LoVo (cell line): ENCODE measurements at places on chromosomes 7 and 10.

DNA sequence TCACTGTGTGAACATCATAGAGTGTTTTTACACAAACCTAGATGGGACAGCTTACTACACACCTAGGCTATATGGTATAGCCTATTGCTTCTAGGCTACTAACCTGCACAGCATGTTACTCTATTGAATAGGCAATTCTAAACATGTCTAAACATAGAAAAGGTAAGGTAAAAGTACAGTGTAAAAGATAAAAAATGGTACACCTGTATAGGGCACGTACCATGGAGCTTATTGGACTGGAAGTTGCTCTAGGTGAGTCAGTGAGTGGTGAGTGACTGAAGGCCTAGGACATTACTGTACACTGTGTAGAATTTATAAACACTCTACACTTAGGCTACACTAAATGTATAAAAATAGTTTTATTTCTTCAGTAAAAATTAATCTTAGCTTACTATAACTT lies 182.0 kb upstream of the THSD7A start:
- no peak for DNase-seq

GRCh38 chr7:31487071-31487470 lies 26.8 kb upstream of the ITPRID1 start:
- DNase-seq, result no peak

DNA sequence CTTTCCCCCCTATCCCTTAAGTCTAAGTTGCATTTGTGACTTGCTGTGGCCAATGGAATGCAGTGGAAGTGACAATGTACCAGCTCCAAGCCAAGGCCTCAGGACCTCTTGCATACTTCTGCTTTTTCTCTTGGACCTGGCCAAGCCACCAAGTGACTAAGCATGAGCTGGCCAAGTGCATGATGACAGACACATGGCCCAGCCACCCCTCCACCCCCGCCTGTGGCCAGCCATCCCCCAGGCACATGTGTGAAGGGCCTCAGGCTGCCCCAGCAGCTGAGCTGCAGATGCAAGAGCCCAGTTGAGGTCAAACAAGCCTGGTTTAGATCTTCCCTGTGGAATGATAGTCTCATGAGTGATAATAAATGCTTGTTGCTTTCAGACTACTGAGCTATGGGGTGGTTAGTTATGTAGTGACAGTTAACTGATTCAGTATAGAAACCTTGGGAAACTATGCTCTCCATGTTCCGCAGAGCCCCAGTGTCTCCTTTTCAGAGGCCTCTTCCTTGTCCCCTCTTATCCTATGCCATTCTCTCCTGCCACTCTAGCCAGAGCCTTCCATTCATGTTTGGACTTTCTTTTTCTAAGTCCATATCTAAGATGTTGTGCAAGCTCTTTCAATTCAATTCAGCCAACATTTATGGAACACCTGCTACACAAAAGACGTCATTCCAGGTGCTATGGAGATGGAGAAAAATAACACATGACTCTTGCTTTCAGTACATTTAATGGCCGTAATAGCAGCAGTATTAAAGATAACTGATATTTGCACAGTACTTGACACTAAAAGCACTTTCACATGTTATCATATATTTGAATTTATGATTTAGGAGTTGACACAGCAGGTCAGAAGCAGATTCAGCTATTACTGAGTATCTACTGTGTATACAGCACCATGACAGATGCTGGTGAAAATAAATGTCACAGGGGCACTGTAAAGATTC lies 55.5 kb upstream of the LOXL4 start:
- peak; percentile 68 for DNase-seq

GRCh38 chr7:26199301-26200037 lies 1.1 kb downstream of the HNRNPA2B1 start:
- DNase-seq, result no peak

- no peak for DNase-seq
Measured at GRCh38 chr10:82558014-82558607, 683.1 kb downstream of the NRG3 start.

DNA sequence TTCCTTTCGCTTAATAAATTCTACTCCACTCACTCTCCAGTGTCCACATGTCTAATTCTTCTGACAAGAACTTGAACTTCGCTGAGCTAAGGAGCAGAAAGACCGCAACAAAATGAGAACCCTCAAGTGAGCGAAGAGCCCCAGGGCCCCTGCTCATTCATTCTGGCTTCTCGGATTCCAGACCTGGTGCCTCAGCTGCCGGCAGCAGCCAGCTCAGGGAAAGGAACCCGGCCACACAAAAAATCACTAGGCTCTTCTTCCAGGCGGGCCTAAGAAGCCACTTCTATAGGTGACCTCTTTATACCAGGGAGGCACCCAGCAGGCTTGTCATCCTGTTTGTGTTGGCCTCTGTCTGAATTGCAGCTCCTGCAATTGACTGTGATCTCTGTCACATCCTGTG lies 33.3 kb downstream of the OTUD1 start:
- no peak for DNase-seq

- DNase-seq, result no peak
Measured at GRCh38 chr10:36716291-36716690, 409.1 kb upstream of the ANKRD30A start.

DNA sequence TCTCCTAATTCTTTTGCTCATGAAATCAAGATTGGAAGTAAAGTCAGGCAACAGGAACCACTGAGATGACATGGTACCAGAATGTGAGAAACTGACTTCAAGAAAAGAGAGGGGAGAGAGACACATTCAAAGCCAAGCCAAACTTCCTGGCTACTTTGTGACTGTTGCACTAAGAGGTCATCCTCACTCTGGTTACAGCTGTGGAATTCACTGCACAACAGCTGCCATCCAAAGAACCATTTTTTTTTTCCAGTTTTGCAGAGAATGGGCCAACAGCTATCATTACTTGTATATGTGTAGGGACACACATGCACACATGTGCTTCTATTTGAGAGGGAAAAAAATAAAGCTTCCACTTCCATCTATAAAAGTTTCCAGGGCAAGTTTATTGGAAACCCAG lies 203.5 kb downstream of the GLI3 start:
- no peak for DNase-seq

DNA sequence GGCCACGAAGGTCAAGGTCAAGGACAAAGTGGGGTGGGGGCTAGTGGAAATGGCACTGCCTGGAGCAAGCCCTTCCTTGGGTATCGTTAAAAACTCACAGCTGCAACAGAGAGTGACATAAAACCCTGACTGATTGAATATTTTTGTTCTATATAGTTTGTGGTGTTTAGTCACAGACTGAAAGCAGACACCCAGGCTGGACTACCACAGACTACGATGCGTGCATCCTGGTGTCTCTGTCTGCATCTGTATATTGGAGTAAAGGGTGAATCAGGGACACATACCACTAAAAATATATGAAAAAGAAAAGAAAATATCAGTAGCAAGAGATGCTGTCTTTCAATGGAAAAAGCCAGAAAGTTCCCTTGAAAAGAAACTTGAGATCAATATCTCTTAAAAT lies 101.4 kb downstream of the KLF6 start:
- DNase-seq, result no peak

DNA sequence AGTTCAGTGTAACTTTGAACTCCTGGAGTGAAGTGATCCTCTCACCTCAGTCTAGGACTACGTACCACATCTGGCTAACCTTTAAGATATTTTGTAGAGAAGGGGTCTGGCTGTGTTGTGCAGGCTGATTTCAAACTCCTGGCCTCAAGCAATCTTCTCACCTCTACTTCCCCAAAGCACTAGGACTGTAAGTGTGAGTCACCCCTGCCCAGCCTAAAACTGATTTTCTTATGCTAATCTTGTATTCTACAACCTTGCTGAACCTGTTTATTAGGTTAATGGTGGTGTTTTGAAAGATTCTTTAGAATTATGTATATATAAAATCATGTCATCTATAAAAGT lies 58.0 kb downstream of the LCOR start:
- DNase-seq, result peak; percentile 30

- DNase-seq, result no peak
Measured at GRCh38 chr7:2542916-2543871, 12.1 kb downstream of the BRAT1 start.

- no peak for DNase-seq
Measured at GRCh38 chr10:106960812-106961211, 203.7 kb downstream of the SORCS1 start.

- no peak for DNase-seq
Measured at GRCh38 chr7:35508623-35509400, 186.1 kb downstream of the HERPUD2 start.

DNA sequence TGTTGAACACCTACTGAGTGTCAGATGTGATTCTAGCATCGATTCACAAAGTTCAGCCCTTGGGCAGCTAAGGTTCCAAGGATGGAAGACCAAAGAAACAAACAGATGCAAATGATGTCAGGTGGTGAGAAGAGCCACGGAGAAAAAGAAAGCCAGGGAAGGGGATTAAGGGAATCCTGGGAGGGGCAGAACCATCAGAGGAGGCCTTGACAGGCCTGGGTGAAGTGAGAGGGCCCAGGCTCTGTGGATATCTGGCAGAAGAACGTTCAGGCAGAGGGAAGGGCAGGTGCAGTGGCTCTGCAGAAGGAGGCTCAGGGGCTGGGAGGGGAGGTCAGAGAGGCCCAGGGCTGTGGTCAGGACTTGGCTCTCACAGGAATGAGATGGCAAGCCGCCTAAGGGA lies 90.4 kb downstream of the C10orf105 start:
- DNase-seq, result no peak

GRCh38 chr7:69967689-69968450 lies 369.6 kb downstream of the AUTS2 start:
- DNase-seq, result no peak

DNA sequence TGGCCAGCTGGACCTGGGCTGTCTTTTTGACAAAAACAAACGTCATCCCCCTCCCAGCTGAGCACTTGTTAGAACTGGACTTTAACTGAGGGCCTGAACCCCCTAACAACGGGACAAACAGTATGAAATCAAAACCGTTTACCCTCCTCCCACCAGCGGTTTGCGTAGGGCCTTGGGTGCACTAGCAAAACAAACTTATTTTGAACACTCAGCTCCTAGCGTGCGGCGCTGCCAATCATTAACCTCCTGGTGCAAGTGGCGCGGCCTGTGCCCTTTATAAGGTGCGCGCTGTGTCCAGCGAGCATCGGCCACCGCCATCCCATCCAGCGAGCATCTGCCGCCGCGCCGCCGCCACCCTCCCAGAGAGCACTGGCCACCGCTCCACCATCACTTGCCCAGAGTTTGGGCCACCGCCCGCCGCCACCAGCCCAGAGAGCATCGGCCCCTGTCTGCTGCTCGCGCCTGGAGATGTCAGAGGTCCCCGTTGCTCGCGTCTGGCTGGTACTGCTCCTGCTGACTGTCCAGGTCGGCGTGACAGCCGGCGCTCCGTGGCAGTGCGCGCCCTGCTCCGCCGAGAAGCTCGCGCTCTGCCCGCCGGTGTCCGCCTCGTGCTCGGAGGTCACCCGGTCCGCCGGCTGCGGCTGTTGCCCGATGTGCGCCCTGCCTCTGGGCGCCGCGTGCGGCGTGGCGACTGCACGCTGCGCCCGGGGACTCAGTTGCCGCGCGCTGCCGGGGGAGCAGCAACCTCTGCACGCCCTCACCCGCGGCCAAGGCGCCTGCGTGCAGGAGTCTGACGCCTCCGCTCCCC lies at the start of gene IGFBP1:
IGFBP1 (plus strand) TSS at position 304 of the 808 bp plus-strand sequence; CDS start at position 469, 165 bp downstream.
- DNase-seq, result no peak

DNA sequence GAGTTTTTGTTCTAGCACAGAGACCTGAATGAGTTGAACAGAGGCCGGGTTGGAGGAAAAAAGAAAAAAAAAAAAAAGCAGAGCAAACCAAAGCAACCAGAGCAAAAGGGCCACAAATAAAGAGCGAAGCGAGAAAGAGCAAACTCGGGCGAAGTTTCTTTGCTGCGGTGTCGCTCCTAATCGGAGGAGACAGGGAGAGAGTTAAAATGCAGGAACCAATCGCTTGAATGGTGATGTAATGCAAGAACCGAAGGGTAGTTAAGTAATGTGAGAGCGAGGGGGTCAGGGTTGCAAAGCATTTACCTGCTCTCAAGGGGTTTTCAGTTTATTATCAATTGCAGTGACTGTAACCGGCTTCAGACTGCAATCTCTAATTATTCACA lies 271.7 kb downstream of the TRIL start:
- DNase-seq, result no peak

DNA sequence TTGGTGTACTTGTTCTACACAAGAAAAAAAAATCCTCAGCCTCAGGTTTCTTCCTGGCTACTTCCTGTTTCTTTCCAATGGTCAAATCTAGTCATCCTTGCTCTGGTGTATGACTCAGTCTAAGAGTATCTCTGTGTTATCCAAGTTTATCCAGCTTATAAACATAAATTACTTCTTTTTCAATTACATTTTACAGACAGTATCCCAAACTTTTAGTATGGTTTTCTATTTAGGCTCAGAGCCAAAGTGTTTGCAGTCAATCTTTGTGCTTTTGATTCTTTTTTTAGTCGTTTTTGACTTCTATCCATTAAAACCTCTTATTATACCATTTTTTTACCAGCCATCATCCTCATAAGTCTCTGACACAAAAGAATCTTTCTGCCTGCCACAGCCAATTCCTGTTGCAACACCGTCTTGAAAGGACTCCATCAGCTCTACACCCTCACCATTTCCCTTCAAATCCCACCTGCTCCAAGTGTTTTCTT lies 294.6 kb downstream of the PTEN start:
- DNase-seq, result peak; percentile 64

GRCh38 chr10:63286754-63287264 lies 153.7 kb downstream of the NRBF2 start:
- DNase-seq, result no peak

DNA sequence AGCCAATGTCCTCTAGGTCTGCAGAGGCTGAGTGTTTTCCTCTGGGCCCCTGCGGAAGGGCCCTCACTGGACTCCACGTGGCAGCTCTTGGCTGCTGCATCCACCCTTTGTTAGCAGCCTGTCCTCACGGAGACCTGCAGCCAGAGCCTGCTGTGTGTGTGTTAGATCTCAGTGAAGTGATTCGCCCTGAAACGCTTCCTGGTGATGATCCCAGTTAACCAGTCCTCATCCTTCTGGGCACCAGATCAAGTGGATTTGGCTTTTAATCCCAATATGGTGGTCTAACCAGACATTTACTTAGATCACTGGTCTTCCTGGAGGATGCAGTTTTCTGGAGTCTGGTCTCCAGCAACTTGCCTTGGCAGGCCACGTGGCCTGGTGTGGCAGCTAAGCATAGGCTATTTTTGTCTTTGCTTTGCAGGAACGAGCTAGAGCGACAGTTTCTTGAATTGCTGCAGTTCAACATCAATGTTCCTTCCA lies 39.5 kb upstream of the GJD4 start:
- no peak for DNase-seq

DNA sequence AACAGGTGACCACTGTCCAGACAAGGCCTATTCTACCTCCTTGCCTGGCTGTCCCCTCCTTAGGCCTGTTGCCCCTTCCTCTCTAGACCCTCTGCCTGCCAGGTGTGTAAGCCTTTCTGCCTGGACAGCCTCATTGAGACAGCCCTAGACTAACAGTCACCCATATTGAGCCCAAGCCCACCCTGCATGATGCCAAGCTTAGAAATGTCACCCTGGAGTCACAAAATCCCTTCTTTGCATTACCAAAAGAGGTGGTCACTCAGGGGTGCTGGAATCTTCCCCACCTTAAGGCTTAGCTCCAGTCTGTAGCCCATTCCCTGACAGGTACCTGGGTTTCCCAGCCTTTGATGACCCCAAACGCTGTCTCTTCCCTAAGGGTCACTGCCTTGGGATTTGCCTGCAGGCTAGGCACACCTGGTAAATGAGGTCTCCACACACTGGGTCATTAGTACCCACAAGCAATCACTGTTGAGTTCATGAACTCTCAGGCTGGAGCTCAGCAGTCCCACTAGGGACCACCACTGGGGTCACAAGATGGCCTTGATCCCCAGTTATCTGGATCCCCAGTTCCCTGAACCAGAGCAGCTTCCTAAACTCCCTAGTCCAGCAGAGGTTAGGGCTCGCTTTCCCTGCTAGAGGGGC lies 54.9 kb upstream of the CAMK2B start:
- DNase-seq, result no peak
